ENCODE measurements at places on chromosomes 16 and 17.

DNA sequence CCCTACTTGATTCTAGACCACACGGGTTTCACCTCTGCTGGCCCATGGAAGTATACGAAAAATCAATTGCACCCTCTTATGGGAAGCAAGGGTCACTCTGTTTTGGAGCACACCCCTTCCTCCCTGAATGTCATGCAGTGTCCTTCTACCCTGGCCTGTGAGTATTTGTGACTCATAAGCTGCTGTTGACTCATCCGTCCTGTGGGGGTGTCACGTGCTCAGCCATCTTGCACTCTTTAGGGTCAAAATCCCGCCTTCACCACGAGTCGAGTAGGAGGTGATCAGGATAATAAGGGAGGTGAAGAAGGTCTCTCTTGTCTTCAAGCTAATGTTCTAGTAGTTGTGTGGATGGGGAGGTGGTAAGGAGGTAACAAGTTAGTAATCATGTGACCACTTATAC, 341.0 kb upstream of the EEF2KMT start:
- no peak for DNase-seq

DNA sequence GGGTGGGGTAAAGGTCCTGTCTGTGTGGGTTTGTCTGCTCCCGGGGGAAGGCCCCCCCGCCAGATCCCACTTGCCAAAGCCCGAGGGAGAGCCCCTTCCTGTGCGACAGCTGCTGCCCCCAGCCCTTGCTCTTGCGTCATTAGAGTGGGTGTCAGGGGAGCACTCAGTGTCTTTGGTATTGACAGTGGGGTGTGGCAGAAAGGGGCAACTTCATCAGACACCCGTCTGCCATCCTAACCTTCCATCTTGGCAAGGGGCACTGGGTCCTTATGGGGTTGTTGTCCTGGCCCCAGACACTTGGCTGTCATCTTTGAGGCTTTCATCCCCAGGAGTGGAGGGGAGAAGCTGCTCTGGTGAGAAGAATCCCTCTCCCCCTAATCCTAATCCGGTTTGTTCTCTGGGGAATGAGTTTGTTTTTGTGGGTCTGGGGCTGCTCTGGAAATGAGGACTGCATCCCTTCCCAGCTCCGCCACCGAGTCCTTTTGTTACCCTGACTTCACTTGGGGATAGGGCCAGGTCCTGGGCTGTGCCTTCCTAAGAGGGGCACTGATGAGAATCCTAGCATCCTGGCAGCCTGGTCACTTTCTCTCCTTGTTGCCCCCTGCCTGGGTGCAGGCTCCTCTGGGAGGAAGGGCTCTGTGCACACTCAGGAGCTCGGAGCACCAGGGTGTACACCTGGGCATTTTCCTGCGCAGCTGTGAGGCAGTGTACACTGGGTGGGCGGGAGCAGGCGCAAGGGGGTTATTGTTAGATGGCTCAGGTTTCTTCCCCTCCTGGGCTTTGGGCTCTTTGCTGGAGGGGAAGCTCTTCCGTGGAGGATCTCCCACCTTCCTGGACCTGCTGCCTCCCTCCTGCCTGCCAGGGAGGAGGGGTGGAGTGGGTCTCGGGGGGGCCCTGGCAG, 21.1 kb downstream of the GJD3 start:
- peak; percentile 65 for DNase-seq

GRCh38 chr17:27521281-27522027, 65.2 kb downstream of the KSR1 start:
- DNase-seq: no peak

DNA sequence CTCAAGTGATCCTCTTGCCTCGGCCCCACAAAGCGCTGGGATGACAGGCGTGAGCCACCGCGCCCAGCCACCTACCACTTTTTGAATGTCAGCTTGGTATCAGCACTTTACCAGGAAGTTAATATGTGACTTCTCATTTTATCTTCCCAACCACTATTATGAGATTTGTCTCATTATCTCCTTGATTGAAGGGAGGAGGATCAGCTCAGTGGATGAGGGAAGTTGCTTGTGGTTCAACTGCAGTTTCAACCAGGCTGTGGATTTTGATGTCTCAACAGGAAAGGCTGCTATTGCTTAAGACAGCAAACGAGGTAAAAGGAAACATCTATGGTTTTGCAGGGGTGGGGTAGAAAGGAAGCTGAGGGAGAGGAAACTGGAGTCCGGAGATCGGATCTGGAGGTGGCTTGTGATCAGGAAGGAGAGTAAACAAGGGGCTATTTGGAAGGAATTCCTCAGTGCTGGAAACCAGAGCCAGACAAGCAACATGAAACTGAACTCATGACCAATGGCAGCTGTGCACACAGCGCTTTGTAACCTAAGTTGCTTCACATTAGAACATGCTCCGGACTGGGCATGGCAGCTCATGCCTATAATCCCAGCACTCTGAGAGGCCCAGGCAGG, 180.5 kb downstream of the VPS53 start:
- DNase-seq: no peak

GRCh38 chr17:70552230-70552981, 383.1 kb downstream of the KCNJ2 start:
- DNase-seq: no peak

- DNase-seq: no peak
Observed at GRCh38 chr17:82972836-82973372, 106.5 kb upstream of the METRNL start.

DNA sequence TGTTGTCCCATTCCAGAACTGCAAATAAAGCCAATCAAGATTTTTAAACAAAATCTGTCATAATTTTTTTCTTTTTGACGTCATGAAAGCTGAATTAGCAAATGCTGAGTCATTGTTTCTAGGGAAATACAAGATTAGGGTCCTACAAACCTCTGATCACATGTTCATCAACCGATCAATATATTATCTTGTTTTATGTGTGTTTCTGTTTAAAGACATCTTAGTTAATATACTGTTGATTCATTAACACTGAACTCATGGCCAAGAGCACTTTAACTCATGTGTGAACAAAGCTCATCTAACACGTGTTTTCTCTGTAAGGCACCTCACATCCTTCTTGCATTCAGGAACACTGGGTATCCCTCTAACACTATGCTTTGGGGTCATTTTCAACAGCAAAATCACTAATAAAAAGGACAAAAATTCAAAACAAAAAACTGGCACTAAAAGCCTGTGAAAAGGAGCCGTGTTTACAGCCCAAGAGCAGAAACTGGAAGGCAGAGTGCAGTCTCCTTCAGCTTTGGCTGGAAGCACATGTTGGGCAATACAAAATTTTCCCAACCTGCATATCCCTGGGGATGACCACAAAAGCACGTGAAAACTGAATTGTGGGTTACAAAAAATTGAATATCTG, 102.5 kb downstream of the PARN start:
- DNase-seq: no peak

- no peak for DNase-seq
Observed at GRCh38 chr17:17621254-17621653, 29.7 kb upstream of the PEMT start.

- peak; percentile 87 for DNase-seq
Observed at GRCh38 chr16:4217204-4218131, 24.4 kb downstream of the SRL start.

GRCh38 chr16:61435346-61435745, 600.9 kb downstream of the CDH8 start:
- no peak for DNase-seq

GRCh38 chr17:29621751-29622194, 939 bp downstream of the CORO6 start:
- no peak for DNase-seq

DNA sequence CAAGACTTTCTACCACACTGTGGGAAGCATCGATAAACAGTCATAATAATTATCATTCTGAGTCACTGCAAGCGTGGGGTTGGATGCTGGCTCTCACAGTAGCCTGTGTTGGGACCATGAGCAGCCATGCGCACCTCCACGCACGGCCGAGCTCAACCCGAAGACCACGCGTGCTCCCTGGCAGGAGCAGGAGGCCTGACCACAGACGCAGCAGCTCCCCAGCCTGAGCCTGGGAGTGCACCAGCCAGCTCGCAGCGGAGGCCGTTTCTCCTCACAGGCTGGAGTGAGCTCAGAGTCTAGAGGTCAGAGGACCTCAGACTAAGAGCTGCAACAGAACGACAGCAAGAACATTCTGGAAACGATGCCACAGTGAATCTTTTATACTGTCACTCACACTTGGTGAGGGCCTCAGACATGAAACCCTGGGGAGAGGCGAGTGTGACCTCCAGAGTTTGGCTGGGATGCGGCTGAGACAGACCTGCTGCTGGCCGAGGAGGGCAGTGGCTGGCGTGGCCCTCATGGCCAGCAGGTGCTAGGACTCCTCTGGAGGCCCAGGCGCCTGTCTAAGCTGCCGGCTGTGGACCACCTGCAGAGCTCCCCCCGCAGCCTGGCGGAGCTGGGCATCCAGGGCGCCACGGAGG, 6.0 kb downstream of the NDUFAF8 start:
- DNase-seq: no peak

GRCh38 chr17:36149296-36149820, 27.1 kb downstream of the TBC1D3B start:
- peak; percentile 57 for DNase-seq

GRCh38 chr16:56672761-56673536, 3.3 kb downstream of the MT1H start:
- DNase-seq: no peak

GRCh38 chr16:57256601-57257395, 11.7 kb downstream of the ARL2BP start:
- DNase-seq: no peak

DNA sequence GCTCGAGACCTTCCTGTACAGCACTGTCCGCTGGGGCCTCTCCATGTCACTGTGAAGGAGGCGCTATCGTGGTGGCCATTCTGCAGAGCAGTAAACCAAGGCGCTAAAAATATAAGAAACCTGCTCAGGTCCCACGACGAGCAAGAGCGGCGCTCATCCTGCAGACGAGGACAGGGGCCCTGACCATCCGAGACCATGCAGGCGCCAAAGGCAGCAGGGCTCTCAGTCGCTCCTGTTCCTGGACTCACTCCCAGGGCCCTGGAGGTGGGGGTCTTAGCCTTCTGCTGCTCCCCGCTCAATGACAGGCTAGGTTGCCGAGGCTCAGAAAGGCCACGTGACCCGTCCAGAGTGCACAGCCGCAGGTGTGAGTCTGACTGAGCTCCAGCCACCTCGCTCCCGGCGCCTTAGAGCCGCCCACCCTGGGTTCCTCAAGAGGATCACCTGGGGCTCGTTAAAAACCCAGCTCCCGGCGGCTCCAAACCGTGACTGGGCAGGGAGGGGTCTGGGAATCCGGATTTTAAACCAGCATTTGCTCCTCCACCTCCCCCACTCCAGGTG, 509 bp upstream of the ATP2C2 start:
- DNase-seq: no peak

GRCh38 chr17:17613708-17614114, 22.2 kb upstream of the PEMT start:
- peak; percentile 69 for DNase-seq

GRCh38 chr17:80655608-80656007, 111.0 kb downstream of the RPTOR start:
- no peak for DNase-seq

- no peak for DNase-seq
Observed at GRCh38 chr16:27759301-27759871, 209.4 kb downstream of the KATNIP start.

DNA sequence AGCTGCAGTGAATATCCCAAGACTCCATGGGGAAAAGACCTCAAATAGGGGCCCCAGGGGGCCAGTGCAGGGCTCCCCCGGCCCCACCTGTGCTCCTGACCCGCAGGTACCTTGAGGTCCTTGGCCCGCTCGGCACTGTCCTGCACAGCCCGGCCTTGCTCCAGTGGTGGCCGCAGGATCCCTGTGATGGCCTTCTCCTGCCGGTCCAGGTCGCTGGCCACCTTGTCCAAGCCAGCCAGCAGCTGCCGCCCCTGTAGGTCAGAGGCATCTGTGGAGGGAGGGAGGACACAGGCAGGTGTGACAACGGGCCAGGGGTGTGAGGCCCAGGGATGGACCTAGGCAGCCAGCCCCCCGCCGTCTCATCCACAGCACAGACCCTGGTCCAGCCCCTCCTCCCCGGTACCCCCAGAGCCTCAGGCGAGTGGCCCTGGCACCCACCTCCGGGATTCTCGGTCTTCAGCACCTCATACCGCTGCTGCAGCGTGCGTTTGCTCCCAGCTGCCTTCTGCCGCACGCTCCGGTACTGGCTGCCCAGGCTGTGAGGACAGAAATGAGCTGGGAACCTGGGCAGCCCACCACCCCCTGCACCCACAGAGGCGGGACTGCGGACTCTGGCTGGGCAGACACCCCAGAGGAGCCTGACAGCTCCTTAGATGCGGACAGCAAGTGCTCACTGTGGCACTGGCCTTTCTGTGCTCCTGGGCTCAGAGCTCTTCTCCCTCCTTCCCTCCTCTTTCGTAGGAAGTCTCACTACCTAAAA, 43.7 kb downstream of the PPL start:
- DNase-seq: no peak

DNA sequence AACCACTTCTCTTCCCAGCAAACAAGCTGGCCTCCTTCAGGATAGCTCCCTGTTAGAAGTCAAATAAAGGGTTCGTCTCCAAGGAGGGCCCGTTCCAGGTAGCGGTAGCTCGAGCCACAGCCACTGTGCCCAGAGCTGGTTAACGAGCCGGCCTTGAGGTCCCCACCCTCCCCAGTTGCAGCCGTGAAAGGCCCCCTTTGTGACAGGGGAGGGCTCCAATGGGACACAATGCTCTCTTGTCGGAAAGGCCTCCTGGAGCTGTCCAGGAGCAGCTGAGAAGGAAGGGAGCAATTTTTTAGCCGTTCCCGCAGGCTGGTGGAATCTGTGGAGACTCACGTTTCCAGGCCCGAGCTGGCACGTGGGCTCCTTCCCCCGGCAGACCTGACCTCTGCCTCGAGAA, 29.9 kb upstream of the FOXF1 start:
- no peak for DNase-seq

DNA sequence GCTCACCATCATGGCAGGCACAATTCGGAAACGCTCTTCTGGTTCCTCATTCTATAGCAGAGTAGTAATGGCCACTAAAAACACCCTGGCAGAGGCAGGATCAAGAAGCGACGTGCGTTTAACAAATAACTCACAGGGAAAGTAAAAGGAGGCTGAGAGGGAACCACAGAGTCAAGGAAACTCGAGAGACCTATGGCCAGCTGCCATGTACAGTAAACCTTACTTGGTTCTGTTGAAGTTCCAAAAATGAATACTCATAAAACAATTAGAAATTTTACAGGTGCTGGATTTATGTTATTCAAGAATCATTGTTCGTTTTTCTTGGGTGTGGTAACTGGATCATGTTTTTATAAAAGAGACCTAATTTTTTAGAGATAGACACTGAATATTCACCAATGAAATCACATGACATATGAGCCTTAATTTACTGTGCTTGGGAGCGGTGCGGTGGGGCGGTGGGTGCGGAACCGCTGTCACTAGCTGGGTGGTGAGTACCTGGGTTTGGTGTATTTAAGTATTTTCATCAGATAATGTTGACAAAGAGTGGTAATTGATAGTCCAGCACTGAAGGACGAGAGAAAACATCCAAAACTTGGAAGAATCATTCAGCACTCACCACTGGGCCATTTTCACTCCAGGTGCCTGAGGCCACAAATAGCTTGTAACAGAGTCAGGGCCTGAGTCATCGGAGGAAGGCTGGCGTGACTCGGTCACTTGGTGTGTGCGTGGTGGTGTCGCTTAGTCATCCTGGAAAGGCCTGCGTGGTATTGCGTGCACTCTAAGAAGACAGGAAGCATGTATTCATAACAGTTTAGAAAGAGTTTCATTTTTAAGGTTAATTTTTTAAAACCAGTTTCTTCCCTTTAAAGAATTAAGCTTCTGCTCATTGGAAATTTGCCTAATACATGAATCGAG, 135.4 kb upstream of the CHMP6 start:
- DNase-seq: no peak

- no peak for DNase-seq
Observed at GRCh38 chr17:58302171-58302918, 21.6 kb upstream of the MPO start.
